ENCODE measurements at places on chromosomes 4 and X.
A peak's percentile ranks its signal among the peaks of the same experiment; 100 is the strongest.

DNA sequence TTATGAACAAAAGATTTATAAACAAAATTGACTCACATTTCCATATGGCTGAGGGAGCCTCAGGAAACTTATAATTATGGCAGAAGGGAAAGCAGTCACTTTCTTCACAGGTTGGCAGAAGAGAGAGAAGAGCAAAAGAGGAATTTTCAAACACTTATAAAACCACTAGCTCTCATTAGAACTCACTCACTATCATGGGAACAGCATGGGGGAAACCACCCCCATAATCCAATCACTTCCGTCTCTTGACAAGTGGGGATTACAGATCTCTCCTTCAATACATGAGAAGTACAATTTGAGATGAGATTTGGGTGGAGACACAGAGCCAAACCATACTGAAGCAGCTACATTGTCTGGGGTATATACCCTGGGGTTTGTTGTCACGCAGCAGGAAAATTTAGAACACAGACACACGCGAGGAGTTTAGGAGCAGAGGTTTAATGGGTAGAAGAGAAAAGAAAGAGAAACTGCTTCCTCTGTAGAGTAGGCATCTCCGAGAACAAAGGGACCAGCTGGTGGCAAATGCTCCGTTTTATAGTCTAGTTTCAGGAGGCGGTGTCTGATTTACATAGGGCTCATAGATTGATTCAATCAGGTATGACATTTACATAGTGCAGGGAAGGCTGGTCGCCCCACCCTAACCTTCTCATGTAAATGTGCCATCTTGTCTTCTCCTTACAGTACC lies 2277.7 kb upstream of the AGA start:
- no peak for DNase-seq

GRCh38 chr4:78092850-78093249 lies 35.7 kb downstream of the FRAS1 start:
- DNase-seq: no peak

GRCh38 chrX:118420462-118420861 lies 74.6 kb downstream of the WDR44 start:
- no peak for DNase-seq

DNA sequence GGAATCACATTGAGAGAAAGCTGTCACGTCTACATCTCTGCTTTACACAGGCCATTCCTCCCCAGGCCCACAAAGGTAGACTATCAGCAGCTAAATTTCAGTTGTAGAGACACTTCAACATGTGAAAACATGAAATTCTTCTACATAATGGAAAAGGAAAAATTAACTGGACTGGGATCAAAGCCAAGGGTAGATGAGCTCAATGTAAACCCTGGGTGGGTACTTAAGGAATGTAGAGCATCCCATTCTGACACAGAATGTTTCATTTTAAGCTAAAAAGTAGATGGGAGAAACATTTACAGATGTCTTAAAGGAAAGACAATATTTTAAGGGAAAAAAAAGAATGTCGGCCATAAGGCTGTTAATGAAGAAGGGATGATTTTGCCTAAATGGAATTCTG lies 51.3 kb upstream of the NPNT start:
- DNase-seq: no peak

DNA sequence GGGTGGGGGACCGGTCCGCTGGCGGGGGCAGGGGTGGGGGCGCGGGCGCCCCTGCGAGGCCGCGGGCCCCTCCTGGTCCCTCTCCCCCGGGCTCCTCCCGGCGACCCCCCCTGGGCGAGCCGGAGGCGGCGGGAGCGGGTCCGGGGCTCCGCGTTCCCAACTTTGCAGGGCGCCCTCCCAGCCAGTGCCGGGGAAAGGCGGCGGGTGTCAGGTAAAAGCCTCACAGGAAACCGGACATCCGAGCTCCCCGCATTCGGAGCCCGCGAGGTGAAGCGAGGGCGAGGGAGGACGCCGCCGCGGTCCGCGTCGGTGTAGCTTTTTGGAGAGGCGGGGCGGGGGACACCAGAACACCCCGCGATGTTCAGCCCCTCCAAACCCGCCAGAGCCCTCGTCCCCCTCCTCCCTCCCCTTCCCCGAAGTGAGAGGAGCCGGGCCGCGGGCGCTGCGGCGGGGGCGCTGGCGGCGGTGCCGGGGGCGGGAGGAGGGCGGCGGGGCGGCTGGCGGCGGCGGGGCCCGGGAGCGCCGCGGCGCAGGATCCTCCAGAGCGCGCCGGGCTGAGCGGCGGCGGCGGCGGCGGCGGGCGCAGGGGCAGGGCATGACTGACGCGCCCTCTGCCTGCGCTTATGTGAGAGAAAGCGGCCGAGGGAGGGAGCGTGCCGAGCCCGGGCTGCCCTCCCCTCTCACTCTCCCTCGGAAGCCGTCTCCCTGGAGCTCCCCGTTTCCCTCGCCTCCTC lies at the start of gene VEGFC:
VEGFC (minus strand) TSS at position 597 of the 734 bp plus-strand sequence. CDS start 611 bp downstream, outside the sequence.
- no peak for DNase-seq

- DNase-seq: no peak
Observed at GRCh38 chrX:44733931-44734330, 109.9 kb upstream of the DUSP21 start.

- no peak for DNase-seq
Observed at GRCh38 chr4:189202182-189202868, 738.3 kb upstream of the FRG1 start.

GRCh38 chrX:13659063-13659462 lies 6.1 kb downstream of the TCEANC start:
- DNase-seq: no peak

DNA sequence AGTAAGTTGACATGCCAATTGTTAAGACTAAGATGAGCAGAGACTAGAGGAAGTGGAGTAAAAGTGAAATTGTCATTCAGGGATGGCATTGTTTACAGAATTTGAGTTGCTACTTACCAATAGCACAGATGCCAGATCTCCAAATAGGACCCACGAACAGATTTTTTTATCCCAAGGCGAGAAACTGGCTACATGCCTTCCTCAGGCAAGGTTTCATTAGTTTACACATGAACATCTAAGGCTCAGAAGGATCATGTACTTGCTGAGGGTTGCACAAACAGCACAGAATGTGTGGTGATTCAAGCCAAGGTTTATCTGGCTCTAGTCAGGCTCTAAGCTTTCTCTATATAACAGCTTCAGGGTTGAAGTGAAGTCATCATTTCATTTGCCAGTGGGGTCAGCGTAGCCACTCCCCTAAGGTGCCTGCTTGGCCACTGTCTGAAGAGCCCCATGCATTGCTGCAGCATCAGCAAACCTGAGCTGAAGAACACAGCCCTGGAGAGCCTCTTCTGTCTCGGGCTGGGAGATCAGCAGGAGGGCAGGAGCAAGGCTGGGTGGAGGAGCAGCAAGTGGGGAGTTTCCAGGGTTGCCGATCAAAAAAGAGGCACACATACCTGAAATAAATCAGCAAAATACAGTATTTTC lies 193.0 kb upstream of the LCORL start:
- no peak for DNase-seq

DNA sequence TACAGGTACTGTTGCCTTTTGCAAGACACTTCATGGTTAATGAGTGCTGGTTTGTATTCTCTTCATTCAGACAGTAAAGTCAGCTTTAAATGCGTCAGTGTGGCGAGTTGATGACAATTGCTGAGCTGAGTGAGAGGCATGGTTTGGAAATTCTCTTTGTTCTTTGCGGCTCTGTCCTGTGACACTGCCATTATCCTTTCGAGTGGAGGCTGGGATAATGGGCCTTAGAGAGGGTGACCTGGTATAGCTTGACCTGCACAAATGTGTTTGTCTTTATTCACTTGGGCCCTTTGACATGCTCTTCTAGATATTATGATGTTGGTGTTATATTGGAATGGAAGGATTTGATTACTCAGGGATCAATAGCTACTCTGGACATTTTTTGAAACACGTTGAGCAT lies 208.5 kb upstream of the FAT1 start:
- no peak for DNase-seq

GRCh38 chrX:107630031-107630689 lies 1.9 kb downstream of the PRPS1 start:
- DNase-seq: no peak

GRCh38 chr4:119659576-119659975 lies 31.0 kb upstream of the PDE5A start:
- no peak for DNase-seq

- no peak for DNase-seq
Observed at GRCh38 chr4:151540728-151541388, 131.9 kb downstream of the FHIP1A start.

DNA sequence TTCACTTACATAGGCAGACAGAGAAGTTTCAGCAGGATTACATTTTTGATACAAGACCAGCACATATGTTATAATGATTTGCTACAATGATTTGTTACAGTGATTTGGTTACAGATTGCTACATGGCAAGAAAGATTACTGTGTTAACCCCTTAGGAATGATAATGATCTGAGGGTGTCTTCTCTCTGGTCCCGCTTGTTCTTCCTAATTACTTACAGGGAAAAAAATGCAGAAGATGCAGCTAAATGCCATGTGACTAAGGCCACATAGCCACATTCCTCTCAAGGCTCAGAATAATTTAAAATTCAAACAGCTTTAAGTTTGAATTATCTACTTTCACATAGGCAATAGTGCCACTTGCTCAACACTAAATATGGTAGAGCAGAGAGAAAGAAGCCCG lies 9.7 kb upstream of the LAP3 start:
- no peak for DNase-seq

DNA sequence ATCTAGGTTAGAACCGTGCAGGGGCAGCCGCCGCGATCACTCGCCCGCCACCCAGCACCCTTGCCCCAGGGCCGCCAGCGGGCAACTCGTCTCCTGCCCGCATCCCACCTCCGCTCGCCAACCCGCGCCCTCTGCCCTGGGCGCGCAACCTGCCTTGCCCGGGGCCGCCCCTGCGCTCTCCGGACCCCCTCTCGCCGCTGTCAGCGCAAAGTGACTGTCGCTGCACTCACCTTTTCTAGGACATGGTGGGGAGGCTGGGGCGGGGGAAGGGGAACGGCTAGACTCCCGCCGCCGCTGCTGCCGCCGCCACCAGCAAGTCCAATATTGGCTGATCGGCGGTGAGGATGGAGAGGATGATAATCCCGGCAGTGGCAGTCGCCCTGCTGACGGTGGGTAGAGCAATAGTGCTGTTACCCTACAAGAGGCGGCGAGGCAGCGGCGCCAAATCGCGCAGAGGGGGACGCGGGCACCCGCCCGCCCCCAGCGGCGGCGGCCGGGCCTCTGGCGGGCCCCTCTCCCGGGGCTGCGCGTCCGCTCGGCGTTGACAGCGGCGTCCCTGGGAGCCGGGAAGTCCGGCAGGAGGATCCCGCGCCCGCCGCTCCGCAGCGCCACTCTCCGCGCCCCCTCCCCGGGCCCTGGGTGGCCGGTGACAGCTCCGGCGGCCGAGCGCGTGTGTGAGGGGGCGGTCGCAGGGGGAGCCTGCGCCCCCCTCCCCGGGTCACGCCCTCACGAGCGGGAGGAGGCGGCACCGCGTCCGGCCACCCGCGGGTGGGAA lies 2.3 kb upstream of the NR3C2 start:
- peak; percentile 51 for DNase-seq

DNA sequence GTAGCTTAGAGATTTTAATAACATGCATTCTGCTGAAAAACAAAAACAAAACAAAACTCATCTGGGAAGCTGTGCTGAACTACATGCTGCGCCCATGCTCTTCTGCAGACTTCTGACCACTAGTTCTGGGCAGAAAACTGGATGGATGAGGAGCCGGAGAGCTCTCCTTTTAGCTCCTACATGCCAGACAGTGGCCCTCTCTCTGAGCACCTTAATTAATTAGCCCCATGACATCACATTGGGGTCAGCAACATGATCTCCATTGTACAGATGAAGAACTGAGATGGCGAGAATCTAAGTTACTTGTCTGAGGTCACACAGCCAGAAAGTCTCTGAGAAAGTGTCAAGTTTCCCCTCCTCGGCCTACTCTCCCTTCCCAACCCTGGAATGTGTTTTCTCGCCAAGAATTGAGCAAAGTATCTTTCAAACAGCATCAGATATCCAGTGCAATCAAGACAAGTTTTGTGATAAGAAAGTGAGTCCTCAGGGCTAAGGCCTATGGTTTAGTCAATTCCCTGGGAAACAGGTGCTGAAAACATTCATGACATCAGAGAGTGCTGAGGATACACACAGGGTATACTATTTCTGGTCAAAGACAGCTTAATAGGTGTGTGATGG lies 21.6 kb downstream of the SCD5 start:
- no peak for DNase-seq

- no peak for DNase-seq
Observed at GRCh38 chrX:43949669-43950068, 23.5 kb downstream of the NDP start.

GRCh38 chrX:73765776-73766430 lies 202.9 kb downstream of the CHIC1 start:
- DNase-seq: no peak

GRCh38 chr4:38060829-38061431 lies 100.7 kb downstream of the PTTG2 start:
- DNase-seq: no peak

- DNase-seq: no peak
Observed at GRCh38 chr4:37964734-37965457, 4.7 kb downstream of the PTTG2 start.

DNA sequence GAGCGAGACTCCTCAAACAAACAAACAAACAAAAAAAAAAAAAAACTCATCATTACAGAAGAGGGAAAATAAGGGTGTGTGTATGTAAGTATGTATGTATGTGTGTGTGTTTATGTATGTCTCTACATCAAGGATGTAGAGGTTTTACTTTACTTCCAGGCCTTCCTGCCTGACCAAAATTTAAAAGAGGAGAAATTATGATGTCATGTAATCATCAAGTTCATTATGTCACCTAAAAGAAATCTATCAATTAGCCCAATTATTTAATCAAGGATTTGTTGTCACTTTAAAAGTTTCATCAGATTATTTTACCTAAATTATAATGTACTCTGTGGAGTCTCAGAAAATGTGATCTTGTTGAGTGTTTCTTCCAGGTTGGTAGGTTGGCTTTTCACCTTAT lies 21.6 kb downstream of the GUCY1A1 start:
- DNase-seq: no peak

- no peak for DNase-seq
Observed at GRCh38 chr4:182593864-182594263, 323.3 kb downstream of the DCTD start.

GRCh38 chr4:152100379-152101201 lies 339.8 kb upstream of the GATB start:
- DNase-seq: peak; percentile 71

DNA sequence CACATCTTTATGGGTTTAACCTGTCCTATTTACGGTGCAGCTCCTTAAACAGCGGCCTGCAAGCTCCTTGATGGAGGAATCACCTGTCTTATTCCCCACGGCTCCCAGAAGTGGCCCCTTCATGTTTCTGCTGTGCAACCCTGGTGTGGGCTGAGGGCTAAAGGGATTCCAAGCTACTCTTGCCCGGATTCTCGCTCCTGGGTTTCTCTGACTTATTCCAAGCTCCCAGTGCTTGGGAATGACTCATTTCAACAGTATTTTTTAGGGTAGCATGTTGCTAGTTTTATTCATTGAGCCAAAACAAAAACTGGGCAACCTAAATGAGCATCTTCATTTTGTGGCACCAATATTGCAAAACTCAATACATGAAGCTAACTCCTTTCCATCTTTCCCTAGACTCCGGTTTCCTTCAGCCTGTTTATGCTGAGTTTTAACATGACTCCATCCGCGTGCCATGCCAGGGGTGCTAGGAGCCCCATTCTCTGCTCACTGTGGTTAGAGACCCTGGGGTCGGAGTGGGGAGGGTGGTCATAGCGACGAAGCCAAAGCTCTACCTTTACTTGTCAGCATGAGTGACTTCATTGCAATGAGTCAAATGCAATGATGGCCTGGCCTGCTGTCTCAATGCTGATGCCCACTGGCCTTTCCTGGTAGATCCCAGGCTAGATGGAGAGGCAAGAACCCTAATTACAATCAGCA lies 349.7 kb downstream of the NR3C2 start:
- DNase-seq: no peak
